ENCODE measurements at places on chromosomes 12 and 14.

DNA sequence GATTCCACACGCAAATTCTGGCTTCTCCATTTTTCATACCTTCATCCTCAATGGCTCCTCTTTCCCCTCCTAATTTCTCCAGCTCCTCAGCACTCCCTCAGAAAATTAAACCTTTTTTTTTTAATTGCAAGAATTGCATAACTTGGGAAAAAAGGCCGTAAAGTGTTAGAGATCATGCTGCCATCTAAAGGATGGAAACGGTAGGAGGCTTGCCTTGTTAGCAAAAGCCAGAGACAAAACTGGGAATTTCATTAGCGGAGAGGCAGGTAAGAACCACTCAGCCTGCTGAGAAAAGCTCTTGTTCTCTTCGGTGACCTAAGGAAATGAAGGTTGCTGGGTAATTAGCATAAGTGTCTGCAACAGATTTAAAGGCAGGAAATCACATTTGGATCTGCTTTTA lies 204.3 kb downstream of the AEBP2 start:
- no peak for DNase-seq

DNA sequence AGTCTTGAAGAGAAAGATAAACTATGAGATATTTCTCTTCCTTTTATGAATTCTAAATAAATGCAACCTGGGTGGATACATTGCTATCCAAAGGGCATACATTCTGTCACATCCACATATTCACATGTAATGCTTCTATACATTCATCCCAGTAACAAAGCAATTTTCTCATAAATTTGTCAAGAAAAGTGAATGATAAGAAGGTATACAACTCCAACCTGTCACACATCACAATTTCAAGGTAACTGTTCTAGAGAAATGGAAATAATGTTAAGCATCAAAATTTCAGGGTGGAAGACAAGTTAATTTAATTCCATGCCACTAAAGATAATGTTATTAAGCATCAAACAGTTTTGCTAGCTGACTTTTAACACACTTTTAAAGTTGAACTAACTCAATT lies 212.9 kb downstream of the SYT10 start:
- DNase-seq, result no peak

GRCh38 chr12:89721291-89721987 lies 12.8 kb upstream of the ATP2B1 start:
- DNase-seq, result peak; percentile 89

GRCh38 chr12:111102102-111102739 lies 181.8 kb upstream of the MYL2 start:
- DNase-seq, result no peak

DNA sequence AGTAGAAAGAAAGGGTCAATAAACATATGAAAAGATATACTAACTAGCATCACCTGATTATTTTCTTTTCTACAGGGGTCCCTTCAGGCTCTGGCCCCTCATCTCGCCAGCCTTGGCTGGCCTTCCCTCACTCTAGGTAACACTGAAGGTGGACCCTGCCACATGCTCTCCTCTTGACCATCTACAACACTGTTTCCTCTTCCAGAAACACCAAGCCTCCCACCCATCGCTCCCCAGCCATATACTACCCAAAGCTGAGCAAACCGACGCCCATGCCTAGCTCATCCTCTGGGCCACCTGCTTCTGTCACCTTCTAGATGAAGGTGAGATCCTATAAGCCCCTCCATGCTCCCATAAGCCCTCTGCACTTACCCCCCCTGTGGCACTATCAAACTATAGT lies 14.8 kb downstream of the ANAPC5 start:
- no peak for DNase-seq

DNA sequence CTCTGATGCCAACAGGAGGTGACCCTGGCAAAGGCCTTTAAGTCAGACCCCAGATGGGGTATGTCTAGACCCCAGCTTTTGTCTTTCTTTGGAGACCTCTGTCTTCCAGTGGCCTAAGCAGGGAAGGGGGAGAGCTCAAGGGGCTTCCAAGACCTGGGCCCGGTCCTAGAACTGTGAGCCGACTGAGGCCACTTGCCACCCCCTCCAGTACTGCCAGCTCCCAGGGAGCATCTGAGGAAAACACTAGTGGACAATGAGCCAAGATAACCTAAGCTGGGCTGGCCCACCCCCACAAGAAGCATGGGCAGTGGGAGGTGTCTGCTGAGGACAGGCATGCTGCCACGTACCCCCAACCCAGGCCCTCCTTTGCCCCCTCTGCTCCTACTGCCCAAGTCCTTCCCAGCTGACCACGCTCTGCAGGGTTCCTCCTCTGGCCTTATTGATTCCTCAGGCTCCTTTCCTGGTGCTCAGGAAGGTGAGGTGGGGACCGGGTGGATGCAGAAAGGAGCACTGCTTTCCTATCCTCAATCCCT lies 21.1 kb downstream of the VDR start:
- DNase-seq, result no peak

DNA sequence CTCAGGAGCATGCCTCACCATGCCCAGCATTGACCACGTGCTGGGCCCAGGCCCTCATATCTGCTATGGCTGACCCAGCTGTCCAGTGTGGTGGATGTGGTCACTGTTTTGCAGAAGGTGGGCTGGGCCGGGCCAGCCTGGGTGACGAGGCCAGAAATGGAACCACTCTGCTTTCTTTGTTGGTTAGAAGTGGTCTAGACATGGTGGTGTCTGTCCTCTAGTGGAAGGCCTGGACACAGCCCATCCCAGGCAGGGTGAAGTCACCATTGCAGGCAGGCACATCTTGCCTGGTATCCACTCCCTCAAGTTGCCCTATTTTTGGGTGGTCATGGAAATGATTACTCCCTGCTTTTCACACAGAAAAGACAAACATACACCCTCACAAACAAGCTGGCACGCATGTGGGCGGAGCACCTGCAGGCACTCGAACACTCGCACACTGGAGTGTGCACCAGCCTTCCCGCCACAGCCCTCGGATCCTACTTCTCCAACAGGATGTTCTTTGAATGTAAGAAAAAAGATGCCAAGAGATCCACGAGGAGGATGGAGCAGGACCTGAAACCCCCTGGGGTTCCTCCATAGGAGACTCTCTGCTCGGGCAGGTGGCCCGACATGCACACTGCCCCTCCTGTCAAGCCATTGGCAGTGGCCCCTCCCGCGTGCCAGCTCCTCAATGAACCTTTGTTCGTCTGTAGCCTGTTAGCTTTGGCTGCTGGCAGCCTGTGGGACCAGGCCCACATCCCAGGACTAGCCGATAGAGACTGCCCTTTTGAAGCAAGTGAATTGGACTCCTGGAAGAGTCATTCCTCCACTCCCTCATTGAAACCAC lies 38.4 kb downstream of the MLXIP start:
- no peak for DNase-seq

DNA sequence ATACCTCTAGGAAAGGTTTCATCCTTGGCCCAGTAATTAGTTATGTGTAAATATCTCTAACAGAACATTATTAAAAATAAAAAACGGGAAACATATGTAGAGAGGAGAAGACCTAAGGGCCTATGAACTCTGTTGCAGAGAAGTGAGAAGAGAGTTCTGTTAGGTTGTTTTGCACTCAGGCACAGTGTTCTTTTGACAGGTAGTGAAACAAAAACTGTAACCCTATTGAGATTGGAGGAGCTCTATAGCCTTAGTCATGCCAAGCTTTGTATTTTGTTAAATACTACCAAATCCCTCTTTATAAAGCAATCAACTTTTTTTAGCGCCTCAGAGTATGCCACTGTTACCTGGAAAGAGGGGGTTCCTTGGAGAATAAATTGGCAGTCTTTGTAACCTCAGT lies 77.6 kb downstream of the CNTN1 start:
- no peak for DNase-seq

GRCh38 chr12:53052419-53053217 lies 2.8 kb downstream of the TNS2 start:
- DNase-seq, result no peak

DNA sequence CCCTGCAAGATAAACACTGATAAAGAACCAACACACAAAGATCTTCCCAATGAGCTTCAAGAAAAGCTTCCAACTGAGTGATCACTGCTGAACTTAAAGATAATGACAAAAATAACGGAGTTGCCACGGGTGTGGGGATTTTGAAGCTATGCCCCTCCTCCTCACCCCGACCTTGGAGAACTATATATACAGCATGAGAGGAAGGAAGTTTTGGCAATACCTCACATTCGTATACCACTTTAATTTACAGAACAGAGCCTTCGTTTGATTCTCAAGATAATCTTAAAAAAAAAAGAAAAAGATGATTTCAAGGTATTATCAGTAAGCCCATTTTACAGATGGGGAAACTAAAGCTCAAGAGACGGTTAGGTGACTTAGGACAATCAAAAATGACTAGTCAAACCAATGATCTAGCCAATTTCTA lies 715 bp downstream of the NEK9 start:
- DNase-seq, result peak; percentile 13

- no peak for DNase-seq
These were observed 1.6 kb downstream of the AEBP2 start for GRCh38 chr12:19440916-19441315.

Data from trophoblast cell (in vitro differentiated cells and primary cell).